Cardiac septum (tissue), 1 donor: ENCODE measurements at places on chromosomes 3 and 15. TPM values are rescaled to one million over a fixed set of nuclear protein-coding genes. Genes with fewer than 3 reads are reported as not detected.

DNA sequence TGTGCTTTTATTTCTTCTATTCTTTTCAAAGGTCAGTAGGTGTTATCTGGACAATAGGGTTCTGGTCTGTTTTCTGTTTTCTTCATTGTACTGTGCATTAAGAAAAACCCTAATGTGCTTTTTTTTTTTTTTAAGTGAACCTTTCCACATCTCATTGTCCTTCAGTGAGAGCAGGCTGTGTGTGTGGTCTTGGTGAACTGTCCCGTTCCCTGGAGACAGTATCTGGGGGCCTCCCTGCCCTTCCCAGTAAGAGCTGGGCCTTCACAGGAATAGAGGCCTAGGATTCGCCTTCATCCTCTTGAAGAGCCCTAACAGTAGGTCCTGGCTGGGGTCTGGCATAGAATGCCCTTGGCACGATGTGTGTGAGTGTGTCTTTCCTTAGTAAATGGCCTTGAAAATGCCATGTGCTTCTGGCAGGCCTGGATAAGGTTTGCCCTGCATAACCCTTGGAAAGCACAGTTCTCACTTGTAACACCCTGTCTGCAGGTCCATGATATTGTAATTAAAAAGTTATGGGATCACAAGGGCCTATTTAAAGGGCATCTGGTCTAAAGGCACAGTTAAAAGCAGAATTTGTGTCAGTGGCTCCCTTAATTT lies 81.2 kb downstream of the IGF1R start:
- DNase-seq = no peak

The CDHR4 gene
- not detected for total RNA-seq

The SNX1 gene
- total RNA-seq = 111 TPM

DNA sequence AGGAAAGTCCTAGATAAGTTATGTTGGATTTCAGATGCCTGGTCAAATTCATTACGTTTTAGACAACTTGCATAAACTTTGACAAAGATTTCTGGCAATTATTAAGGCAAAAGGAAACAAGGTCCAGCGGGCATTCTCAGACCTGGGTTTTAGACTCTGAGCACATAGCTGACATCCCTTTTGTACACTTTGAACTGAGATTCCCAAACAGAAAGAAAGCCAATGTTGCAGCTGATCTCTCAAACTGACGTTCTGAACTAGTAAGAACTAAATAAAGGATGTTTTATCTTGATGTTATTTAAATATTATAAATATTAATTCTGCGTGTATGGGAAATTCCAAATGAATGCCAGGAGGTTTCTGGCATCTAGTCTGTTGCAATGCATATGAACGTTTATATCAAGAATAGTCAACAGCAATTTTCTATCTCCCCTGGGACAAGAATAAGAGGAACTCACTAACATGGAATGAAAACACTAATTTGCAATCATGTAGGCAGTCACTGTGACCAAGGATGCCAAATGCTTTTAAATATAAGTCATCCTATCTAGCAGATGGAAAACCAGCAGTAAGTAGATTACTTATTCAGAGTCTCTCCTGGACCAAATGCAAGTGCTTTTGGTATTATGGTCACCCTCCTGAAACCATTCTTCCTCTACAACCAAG lies 202.1 kb downstream of the GREM1 start:
- DNase-seq = no peak

DNA sequence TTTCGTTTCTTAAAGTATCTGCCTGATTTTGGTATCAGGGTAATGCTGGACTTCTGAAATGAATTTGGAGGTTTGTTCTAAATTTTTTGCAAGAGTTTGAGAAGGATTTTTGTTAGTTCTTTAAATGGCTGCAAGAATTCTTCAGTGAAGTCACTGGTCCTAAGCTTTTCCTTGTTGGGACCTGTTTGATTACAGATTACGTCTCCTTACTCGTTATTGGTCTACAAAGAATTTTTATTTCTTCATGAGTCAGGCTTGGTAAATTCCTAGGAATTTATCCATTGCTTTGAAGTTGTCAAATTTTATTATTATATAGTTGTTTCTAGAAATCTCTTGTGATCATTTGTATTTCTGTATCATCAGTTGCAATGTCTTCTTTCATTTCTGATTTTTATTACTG lies 196.0 kb downstream of the DPH6 start:
- no peak for DNase-seq

The FBXO40 gene
- total RNA-seq = 147 TPM

DNA sequence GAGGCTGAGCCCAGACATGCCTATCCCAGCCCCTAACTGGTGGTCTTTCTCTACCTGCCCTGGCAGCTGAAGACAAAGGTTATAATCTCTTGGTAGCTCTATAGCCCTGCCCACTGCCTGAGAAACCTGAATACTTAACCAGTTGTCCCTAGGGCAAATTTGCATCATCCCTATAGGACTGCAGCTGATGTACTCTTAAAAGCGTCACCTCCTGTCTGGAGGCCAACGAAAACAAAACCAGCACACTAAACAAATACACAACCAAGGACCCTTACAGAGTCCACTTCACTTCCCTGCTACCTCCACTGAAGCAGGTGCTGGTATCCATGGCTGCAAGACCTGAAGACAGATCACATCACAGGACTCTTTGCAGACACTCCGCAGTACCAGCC lies 98.0 kb downstream of the KCNAB1 start:
- DNase-seq = no peak

The TRH gene
- not detected for total RNA-seq

DNA sequence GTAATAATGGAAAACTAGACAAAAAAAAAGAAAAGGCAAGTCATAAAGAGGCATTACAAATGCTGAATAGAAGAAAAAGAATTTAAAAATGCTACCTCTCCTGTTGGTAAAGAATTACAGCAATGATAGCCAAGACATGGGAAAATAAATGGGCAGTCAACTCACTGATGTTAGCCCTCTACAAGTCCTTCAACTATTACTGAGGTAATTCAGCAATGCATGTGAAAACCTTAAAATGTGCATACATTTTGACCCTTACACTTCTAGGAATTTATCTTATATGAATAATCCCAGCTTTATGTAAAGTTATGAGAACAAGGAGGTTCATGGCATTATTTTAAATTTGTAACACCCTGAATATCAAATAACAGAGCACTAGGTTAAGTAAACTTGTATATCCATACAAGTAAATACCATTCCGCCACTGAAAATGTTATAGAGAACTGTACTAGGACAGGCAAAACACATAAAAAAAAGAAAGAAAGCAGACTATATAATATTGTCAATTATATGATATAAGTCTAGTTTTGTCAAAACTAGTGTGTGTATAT lies 166.8 kb downstream of the SUCLG2 start:
- DNase-seq = no peak

The KNL1 gene
- total RNA-seq = 0.43 TPM

- DNase-seq = no peak
These were observed 13.8 kb downstream of the PIERCE2 start for GRCh38 chr15:55422089-55422488.

The SST gene
- total RNA-seq = not detected

The NR1I2 gene
- 0.08 TPM for total RNA-seq

The LRRC31 gene
- not detected for total RNA-seq
